ENCODE measurements at places on chromosomes 2 and 18.

DNA sequence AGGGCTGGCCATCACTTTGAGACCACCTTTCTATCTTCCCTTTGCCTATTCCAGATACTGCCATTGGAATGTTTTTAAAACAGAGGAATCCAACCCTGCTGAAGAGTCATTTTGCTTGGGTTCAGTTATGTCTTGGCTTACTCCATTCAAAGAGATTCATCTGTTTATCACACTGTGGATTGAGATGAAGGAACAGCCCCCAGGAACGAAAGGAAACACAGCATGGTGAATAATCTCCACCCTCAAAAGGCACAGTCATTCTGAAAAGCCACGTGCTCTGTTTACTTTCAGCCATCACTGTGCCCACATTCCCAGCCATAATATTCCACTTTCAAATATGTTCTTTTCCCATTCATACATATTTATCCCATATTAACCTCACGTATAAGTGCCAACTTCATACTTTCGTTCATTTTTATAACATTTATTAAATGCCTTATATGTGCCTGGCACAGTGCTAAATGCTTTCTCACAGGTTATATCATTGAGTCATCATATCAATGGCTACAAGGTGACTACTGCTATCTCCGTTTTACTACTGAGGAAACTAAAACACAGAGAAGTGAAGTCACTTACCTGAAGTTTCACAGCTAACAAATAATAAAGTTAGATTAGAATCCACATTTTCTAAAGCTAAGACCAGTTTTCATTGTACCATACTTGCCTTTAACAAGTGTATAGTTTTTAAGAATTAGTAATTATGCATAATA, 143.6 kb downstream of the OSR1 start:
- no peak for DNase-seq

- DNase-seq: no peak
Observed at GRCh38 chr2:70724366-70724765, 43.6 kb downstream of the ADD2 start.

- peak; percentile 66 for DNase-seq
Observed at GRCh38 chr2:179422037-179422643, 157.5 kb upstream of the SESTD1 start.

GRCh38 chr2:58032016-58032763, 14.4 kb upstream of the VRK2 start:
- no peak for DNase-seq

DNA sequence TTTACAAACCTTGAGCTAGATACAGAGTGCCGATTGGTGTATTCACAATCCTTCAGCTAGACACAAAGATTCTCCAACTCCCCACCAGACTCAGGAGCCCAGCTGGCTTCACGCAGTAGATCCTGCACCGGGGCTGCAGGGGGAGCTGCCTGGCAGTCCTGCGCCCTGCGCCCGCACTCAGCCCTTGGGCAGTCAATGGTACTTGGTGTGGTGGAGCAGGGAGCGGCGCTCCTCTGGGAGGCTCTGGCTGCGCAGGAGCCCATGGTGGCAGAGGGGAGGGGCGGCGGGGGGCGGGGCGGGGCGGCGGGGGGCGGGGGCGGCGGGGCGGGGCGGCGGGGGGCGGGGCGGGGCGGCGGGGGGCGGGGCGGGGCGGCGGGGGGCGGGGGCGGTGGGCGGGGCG, 923.4 kb downstream of the SOCS6 start:
- no peak for DNase-seq

DNA sequence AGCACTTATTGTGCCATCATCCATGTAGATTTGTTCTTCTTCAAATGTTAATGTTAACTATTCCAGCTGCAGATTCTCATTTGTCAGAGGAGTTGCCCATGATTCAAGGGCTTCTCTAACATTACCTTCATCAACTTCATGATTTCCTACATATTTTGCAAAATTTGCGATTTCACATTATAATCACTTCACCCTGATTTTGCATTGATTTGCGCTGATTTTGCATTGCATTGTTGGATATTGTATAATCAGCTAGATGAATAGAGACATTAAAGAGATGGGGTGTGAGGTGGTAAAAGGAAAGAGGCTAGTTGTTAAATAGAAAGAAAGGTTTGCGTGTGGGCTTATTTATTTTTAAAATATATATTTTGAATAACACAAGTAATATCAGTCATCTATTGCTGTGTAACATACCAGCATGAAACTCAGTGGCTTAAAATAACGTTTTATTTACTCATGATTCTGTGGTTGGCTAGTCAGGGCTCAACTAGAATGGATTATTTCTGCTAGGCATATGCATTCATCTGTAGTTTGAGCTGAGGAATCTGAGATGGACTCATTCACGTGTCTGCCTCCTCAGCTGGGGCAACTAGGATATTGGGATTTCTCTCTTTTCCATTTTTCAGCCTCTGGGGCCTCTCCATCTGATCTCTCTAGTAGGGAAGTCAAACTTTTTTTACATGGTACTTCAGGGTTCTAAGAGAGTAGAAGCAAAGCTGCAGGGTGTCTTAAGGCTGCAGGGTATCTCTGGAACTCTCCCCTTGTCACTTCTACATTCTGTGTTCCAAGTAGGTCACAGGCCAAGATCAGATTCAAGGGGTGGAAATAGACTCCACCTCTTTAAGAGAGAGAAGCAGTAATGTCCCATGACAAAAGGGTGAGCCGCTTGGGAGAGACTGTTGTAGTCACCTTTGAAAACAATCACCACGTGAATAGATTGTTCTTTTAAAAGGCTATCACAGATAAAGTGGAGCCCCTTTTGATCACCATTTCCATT, 2.2 kb upstream of the CAVIN2 start:
- DNase-seq: no peak

GRCh38 chr2:86764661-86765309, 25.9 kb downstream of the CD8A start:
- peak; percentile 2 for DNase-seq

GRCh38 chr18:26336572-26336971, 110.3 kb downstream of the TAF4B start:
- DNase-seq: no peak

DNA sequence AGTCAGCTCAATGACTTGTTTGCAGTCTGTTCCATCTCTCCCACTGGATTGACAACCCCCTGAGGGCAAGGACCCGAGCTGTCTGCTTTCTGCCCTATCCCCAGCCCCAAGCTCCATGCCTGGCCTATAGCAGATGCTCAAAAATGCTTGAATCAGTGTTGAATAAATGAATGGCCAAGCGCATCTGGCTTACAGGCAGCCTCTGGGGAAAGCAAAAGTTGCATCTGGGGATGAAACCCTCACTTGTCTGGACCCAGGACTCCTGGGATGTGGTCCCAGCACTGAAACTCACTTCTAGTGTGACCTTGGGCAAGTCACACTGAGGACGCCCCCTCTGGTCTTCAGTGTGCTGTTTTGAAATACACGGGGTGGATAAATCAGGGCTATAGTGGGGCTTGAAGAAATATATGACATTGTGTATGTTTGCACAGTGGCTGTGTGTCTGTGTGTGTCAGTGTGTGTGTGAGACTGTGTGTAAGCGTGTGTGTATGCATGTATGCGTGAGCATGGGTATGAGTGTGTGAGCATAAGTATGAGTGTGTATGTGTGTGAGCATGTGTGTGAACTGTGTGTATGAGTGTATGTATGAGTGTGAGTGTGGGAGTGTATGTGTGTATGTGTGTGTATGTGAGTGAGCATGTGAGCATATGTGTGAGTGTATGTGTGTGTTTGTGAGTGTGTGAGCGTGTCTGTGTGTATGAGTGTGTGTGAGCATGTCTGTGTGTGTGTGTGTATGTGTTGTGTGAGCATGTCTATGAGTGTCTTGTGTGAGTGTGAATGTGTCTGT, 27.8 kb upstream of the TNS1 start:
- no peak for DNase-seq

DNA sequence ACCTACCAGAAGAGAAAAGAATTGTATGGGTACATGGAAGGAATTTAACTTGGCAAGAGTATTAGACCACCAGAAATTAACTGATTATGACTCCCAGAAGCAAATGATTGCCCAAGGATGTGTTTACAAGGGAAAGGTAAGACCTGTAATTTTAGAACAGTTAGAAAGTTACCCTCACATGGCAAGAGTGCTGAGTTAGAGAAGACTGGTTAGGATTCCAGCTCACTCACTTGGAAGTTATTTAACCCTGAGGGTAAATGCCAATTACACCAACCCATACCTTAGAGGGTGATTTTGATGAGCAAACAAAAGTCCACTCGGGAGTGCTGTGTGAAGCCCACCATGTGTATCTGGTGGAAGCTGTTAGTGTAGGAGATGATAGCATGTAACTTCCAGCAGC, 170.2 kb downstream of the TPGS2 start:
- DNase-seq: no peak

- DNase-seq: no peak
Observed at GRCh38 chr18:323253-323622, 55.4 kb upstream of the THOC1 start.

- no peak for DNase-seq
Observed at GRCh38 chr2:78999406-78999805, 26.1 kb upstream of the REG3G start.

GRCh38 chr2:96530144-96530430, 6.5 kb upstream of the ARID5A start:
- DNase-seq: no peak

DNA sequence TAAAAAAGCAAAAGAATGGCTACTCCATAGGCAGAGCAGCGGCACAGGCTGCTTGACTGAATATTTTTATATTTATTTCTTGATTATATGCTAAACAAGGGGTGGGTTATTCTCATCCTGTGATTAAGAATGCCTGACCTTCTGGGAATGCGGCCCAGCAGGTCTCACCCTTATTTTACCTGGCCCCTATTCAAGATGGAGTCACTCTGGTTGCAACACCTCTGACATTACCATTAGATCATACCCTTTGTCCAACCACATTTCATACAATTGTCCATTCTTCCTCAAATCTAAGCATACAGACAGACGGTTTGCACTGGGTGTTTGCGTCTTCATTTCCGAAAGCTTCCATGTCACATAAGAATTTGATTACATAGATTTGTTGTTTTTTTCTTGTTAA, 168.2 kb downstream of the GALNT1 start:
- no peak for DNase-seq

DNA sequence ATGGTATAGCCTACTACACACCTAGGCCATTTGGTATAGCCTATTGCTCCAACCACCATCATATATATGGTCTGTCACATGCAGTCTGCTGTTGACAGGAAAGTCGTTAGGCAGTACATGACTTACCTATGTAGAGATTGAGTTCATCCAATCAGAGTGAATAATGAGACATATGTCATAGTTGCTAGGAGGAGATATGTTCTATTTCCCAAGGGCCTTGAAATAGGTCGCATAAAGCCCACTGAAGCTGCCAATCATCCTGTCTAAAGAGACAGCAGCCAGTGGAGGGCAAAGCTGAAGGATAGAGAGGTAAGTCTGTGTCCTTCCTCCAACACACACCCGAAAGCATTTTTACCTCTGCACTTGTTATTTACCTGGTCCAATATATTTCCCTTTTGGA, 263.4 kb downstream of the PTPRM start:
- no peak for DNase-seq

DNA sequence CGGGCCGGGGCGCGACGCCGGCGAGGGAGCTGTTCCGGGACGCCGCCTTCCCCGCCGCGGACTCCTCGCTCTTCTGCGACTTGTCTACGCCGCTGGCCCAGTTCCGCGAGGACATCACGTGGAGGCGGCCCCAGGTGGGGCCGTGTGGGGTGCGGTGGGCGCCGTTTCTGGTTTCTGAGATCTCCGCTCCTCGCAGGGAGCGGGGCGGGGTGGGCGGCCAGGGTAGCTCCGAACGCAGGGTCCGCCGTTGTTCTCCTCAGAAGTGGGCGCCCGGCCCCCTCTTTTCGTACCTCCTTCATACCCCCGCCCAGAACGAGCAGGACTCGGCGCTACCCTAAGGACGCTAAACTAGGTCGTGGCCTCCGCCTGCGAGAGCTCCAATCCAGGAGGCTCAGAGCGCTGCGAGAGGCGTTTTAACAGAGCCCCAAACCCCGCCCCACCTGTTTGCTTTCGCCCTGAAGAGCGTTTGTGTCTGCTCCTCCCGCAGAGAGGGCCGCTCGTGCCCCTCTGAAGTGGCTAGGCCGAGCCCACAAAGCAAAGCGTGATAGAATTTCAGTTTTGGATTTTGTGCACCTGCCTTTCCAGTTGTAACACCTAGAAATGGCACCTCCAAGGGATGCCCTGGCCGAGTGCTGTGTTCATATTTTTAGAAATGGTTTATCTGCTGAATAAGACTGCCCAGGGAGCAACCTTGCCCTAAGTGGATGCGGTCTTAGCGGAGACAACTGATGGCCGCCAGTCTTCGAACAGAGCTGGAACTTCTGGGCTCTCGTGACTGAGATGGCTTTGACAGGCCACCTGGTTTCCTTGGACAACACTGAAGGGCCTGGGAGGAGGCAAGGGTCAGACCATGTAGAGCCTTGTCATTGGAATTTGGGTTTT, 626 bp downstream of the CAPN10 start:
- DNase-seq: no peak

DNA sequence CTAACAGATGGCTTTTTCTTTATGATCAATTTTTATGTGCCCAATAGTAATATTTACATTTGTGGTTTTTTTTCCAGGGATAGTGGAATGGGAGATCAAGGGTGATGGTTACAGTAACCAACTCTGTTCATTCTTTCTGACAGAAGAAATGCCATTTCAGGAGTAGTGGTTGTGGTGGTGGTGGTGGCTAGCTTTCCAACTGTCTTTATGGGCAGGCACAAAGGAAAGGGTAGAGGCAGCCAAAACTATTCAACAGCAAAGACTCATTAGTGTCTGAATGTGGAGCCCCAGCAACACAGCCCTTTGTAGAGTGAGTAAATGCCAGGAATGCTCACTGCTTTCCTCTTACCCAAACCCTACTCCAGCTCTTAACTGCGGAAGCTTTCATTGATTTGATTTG, 227.7 kb downstream of the RND3 start:
- no peak for DNase-seq

DNA sequence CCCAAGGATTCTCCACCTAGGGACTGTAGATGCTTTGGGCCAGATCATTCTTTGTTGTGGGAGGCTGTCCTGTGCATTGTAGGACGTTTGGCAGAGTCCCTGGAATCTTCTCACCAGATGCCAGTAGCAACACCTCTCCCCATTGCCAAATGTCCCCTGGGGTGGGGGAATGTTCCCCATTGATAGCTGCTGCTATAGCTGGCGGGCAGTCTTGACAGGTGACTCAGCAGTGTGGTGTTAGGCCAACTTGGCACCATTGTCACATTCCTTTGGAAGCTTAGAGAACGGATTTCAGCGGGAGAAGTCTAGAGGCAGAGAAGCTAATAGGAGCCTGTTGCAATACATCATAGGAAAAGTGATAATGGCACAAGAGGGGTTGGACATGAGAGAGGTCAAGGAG, 495.7 kb upstream of the SMIM21 start:
- DNase-seq: no peak

DNA sequence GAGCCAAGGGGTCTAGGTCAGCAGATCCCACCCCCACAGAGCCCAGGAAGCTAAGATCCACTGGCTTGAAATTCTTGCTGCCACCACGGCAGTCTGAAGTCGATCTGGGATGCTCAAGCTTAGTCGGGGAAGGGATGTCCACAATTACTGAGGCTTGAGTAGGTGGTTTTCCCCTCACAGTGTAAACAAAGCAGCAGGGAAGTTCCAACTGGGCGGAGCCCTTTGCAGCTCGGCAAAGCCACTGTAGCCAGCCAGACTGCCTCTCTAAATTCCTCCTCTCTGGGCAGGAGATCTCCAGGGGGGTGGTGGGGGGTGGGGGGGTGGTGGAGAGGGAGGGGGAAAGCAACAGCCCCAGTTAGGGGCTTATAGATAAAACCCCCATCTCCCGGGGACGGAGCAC, 419.5 kb downstream of the NUP35 start:
- no peak for DNase-seq

GRCh38 chr2:78351208-78351607, 674.3 kb upstream of the REG3G start:
- no peak for DNase-seq

GRCh38 chr2:133780099-133780996, 212.1 kb upstream of the NCKAP5 start:
- peak; percentile 4 for DNase-seq

- no peak for DNase-seq
Observed at GRCh38 chr18:59231114-59231513, 11.2 kb downstream of the GRP start.

Data from COR-L47 (cell line).